ENCODE measurements at places on chromosomes 6 and 20. TPM values are rescaled to one million over a fixed set of nuclear protein-coding genes. Genes with fewer than 3 reads are reported as not detected.

- peak; percentile 64 for ATAC-seq
Measured at GRCh38 chr6:119446115-119446554, 96.6 kb upstream of the MAN1A1 start.

STMN3 gene
- 13.7 TPM for total RNA-seq

DAAM2 gene
- total RNA-seq, result 373 TPM

- no peak for ATAC-seq
Measured at GRCh38 chr20:24656391-24656790, 187.0 kb downstream of the SYNDIG1 start.

- ATAC-seq, result no peak
Measured at GRCh38 chr6:34148631-34149451, 3.0 kb upstream of the GRM4 start.

GRCh38 chr6:139595183-139595582, 220.7 kb upstream of the CITED2 start:
- ATAC-seq, result no peak

GABRR2 gene
- 0.30 TPM for total RNA-seq

DNA sequence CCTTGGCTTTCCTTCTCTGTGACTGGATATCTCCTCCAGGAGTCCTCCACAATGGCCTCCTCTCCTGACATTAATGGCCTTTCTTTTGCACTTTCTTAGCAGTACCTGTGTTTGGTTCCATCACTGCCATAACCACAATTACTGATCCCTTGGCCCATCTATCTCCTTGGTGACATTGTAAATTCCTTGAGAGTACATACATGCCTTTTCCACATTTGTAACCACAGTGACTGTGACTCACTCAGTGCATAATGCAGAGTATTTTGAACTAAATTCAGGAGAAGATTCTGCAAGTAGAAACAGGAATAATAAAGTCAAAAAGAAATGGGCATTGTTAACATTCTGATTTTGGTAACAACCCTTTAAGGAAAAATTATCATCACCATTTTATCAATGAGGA, 197.2 kb upstream of the SOX4 start:
- ATAC-seq, result no peak

LY6G6C gene
- not detected for total RNA-seq

DNA sequence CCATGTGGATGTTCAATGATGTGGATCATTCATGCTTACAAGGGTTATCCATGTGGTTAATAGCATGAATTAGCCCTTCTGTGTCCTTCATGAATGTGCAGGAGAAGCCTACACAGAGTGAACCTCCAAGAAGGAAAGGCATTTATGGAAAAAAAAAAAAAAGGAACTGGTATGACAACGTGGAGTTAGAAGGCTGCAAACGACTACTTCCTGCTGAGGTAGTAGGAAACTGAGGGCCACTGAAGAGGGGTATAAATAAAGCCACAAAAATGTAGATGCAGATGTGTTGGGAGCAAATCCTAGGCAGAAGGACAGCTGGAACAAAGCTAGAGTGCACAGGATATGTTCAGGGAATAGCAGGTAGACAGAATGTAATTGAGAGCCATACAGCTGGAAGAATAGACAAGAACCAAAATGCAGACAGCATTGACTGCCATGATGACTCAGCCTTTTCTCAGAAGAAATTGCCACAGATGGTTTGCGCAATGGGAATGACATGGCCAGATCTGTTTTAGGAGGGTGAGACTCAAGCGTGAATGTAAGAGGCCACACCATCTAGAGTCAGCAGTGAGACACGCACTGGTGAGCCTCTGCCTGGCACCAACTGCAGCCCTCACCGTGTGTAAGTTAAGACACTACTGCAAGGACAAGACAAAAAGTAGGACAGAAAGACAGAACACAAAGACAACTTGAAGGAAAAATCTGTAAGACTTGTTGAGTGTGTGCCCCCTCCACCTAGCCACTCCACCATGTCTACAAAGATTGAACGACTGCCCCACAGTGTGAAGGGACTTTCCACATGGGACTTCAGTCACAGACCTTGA, 79.8 kb downstream of the KIF13A start:
- ATAC-seq, result peak; percentile 93

DNA sequence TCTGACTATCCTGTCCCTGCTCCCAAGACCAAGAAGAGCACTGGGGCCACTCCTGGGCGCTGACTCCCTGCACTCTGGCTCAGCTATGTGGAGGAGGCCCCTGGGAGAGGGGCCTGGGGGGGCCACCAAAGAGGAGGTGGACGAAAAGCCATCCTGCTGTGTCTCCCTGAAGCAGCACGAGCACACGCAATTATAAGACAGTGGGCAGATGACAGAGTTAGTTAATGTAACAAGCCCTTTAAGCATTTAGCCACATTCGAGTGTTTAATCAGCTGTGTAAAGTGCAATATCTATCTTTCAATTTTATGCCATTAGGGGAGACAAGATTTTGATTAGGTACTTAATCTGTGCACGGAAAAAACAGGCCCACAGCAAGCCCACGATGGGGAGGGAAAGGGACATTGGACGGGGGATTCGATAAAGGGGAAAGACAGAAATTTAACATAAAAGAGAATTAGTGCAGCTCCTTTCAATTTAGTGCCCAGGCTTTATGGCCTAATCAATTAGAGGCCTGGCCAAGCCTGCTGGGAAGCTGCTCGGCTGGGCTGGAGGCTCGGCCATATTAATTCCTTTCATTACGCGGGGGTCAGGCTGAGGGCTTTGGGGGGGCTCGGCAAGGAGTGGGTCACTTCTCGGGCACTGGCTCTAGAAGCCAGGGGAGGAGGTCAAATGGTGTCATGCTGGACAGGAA, 286.2 kb downstream of the DHX35 start:
- no peak for ATAC-seq

SAPCD1 gene
- total RNA-seq, result 0.93 TPM

SLC17A9 gene
- 1.3 TPM for total RNA-seq

RCAN2 gene
- total RNA-seq, result 265 TPM
